Mucosa of descending colon (tissue), 3 donors: ENCODE measurements at places on chromosomes 1 and 21.

DNA sequence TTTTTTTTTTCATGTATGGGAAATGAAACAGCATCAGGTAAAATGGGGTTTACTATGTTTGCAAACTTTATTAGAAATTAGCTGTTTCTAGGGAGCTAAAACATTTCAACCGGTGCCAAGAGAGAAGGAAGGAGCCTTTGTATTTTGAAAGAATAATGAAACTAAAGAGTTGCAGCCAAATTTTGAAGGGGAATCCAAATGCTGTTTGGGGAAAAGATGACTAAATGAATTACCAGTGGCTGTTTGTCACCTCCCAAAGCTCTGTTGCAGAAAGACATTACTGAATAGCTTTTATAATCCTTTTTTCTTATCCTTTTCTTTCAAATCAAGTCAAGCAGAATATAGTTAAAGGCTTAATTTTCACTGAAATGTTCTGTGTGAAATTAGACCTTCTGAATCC is 591.3 kb upstream of the ADGRL2 start:
- no peak for DNase-seq

GRCh38 chr1:6421266-6421665 is 1.5 kb upstream of the HES2 start:
- DNase-seq: no peak

DNA sequence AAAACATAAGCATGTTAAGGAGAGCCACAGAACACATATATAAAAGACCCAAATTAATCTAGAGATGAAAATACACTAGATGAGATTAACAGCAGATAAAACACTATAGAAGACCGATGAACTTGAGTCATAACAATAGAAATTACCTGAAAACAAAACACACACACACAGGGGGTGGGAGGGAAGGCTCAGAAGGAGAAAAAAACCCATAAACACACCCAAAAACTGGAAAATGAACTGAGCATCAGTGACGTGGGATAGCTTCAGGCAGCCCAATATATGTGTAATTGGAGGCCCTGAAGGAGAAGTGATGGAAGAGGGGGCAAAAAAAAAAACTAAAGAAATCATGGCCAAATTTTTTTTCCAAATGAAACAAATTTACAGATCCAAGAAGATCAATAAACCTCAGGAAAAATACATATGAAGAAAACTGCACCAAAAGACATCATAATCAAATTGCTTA is 11.4 kb downstream of the ALDH9A1 start:
- DNase-seq: no peak

GRCh38 chr1:38047603-38048141 is 1.1 kb upstream of the POU3F1 start:
- DNase-seq: no peak

GRCh38 chr1:231668826-231669225 is 42.2 kb downstream of the DISC1 start:
- no peak for DNase-seq

GRCh38 chr21:41507521-41508414 is at the start of gene TMPRSS2:
TSS of gene TMPRSS2 (minus strand) at chr21:41508158. CDS start at chr21:41498133, 10,025 bp downstream.
- peak; percentile 86 for DNase-seq

DNA sequence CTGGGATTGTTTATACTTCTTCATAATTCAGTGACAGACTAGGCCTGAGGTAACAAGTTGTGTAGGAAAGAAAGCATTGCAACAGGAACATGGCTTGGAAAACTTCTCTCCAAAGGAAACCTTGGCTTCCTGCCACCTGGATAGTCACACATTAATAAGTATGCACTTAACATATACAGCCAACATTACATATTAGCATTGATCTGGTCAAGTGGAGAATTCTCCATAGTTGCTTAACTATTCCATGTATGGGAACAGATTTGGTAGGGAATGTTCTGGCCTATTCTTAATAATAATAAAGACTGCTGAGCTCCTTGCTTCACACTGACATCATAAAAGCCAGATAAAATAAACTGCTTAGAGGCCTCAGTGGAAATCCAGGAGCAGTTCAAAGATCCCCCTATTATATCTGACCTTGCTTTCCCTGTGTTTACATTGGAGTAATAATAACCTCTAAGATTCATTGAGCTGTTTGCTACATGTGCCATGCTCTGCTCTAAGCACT is 27.2 kb upstream of the NFIA start:
- DNase-seq: no peak

GRCh38 chr1:245001252-245001651 is 136.9 kb upstream of the HNRNPU start:
- DNase-seq: no peak

DNA sequence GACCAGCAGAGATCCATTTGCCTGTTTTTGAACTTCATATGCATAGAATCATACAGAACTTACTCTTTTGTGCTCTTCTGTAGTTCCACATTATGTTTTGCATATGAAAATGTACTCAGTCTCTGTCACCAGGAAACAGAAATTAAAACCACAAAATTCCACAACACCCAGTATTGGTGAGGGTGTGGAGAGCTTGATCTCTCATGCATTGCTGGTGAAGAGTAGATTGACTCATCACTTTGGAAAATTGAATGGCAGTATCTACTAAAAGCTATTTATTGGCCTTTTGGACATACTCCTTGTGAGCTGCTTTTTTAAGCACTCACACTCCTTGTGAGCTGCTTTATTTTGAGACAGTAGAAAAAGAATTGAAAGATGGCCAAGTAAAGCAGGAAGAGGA is 43.3 kb downstream of the VTCN1 start:
- no peak for DNase-seq

- peak; percentile 84 for DNase-seq
These were observed at the start of gene CAMK2N1 for GRCh38 chr1:20485527-20486456. TSS of gene CAMK2N1 (minus strand) at chr1:20486210. CDS start at chr1:20485379, 831 bp downstream.

DNA sequence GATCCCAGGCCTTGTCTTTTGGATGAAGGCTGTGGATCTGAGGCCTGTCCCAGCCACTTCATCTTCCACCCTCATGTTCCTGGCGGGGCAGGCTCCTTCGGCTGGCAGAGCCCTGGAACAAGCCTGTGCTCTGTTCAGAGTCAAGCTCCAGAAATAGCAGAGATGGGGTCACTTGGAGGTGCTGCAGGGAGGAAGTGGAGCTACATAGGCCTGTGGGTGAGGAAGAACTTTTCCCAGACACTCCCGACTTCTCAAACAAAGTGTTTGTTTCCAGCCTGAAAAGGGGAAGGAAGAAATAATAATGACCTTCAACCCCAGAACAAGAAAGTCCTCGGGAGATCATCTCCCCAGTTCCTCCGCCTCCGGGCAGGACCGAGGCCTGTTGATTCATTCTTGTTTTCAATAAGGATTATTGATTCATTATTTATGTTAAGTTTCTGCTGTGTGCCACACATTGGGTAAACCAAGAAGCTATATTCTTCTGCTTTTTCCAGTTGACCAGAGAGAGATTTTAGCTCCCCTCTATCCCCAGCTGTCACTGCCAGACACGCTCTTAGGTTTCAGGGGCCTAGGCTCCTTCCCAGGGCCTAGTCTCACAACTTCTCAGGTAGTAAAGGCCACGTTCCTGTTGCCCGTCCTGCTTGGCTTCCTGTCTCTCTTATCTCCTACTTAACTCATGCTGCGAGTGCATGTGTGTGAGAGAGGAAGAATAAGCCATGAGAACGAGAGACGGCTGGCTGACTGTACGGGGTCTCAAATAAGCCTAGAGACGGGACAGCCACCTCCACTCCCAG is 16.9 kb downstream of the IKBKE start:
- DNase-seq: no peak
